Fibroblast of lung (primary cell): ENCODE measurements at places on chromosomes 7 and 10. TPM values are rescaled to one million over a fixed set of nuclear protein-coding genes. Genes with fewer than 3 reads are reported as not detected.

IDI2 gene
- not detected in 2 replicates for polyA plus RNA-seq

TMEM130 gene
- 0.95 and 2.6 TPM in 2 replicates for polyA plus RNA-seq

RARRES2 gene
- polyA plus RNA-seq = 9.8 and 67.0 TPM in 2 replicates

REEP3 gene
- 51.8 and 86.6 TPM in 2 replicates for polyA plus RNA-seq

LSM5 gene
- 45.8 and 96.8 TPM in 2 replicates for polyA plus RNA-seq

AOC1 gene
- not detected in 2 replicates for polyA plus RNA-seq

NPSR1 gene
- polyA plus RNA-seq = not detected in 2 replicates

HYAL4 gene
- not detected in 2 replicates for polyA plus RNA-seq

FXYD4 gene
- polyA plus RNA-seq = not detected in 2 replicates

EIF3B gene
- 92.8 and 125 TPM in 2 replicates for polyA plus RNA-seq

WEE2 gene
- polyA plus RNA-seq = not detected in 2 replicates

PPP1R17 gene
- not detected in 2 replicates for polyA plus RNA-seq

ATE1 gene
- 16.2 and 19.3 TPM in 2 replicates for polyA plus RNA-seq

PLAC9 gene
- polyA plus RNA-seq = 17.4 and 40.4 TPM in 2 replicates

FAM25G gene
- polyA plus RNA-seq = not detected in 2 replicates

FRAT2 gene
- 2.0 and 2.2 TPM in 2 replicates for polyA plus RNA-seq

TLL2 gene
- polyA plus RNA-seq = 0.01 and 0.05 TPM in 2 replicates

MCM10 gene
- 3.1 and 10.4 TPM in 2 replicates for polyA plus RNA-seq

TBXAS1 gene
- polyA plus RNA-seq = 1.5 and 3.3 TPM in 2 replicates

KLLN gene
- polyA plus RNA-seq = 0.49 and 0.54 TPM in 2 replicates

SPDYE9 gene
- not detected in 2 replicates for polyA plus RNA-seq

GHRHR gene
- not detected in 2 replicates for polyA plus RNA-seq

COL26A1 gene
- polyA plus RNA-seq = 0.06 TPM in 1 of 2 replicates, not detected in the other
